ENCODE measurements at places on chromosomes 4 and X.
A peak's percentile ranks its signal among the peaks of the same experiment; 100 is the strongest.

- DNase-seq = no peak
Measured at GRCh38 chr4:98285676-98286075, 24.5 kb downstream of the RAP1GDS1 start.

DNA sequence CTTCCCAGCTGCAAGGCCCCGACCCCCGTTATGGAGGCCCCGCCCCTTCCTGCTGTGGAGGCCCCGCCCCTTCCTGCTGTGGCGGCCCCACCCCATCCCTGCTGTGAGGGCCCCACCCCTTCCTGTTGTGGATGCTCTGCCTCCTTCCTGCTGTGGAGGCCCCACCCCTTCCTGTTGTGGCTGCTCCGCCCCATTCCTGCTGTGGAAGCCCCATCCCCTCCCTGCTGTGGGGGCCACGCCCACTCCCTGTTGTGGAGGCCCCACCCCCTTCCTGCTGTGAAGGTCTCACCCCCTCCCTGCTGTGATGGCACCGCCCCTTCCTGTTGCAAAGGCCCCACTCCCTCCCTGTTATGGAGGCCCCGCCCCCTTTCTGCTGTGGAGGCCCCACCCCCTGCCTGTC, 104.9 kb upstream of the PSAPL1 start:
- DNase-seq = peak; percentile 30

- peak; percentile 60 for DNase-seq
Measured at GRCh38 chrX:47854474-47854873, 17.8 kb downstream of the ZNF81 start.

DNA sequence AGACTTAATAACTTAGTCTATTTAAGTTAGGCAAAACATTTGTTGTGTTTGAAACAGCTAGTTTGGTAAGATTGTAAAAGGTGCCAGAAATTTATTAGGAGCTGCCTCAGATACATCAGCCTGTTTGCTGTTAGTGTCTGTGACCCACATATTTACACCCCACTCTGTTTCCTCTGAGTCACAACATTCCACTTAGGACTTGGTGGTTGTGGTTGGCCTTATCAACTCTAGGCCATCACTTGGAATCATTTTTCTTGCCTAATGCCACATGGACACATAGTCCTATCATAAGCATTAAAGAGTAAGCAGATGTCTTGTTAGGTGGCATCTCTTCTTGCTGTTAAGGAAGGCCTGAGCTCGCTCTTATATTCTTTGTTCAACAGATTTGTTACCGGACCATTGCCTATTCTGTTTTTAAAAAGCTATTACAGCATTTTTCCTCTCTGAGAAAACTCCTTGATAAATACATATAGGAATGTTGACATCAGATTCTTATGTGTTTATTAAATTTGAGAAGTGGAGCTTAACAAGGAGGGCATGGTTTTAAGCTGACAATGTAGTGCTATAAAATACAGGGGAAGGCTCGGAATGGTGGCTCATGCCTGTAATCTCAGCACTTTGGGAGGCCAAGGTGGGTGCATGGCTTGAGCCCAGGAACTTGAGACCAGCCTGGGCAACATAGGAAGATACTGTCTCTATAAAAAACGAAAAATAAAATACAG, 51.2 kb upstream of the PGRMC2 start:
- DNase-seq = no peak

DNA sequence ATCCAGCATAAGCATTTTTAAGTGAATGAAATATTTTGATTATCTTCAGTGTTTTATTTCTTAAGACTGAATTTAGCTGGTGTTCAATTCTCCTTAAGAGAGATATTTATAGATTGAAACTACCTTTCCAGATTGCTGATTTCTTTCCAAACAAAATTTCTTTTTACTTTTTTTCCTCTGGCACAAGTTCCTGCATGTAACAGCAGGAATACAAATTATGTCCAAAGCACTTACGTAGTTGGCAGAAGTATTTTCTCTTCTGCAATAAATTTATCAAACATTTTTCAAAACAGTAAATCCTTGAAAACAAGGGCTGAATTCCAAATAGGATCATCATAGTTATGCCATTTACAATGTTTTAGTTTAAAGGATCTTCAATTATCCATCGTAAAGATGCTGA, 412.6 kb downstream of the IQCM start:
- no peak for DNase-seq
